ENCODE measurements at places on chromosomes 2 and 18.

DNA sequence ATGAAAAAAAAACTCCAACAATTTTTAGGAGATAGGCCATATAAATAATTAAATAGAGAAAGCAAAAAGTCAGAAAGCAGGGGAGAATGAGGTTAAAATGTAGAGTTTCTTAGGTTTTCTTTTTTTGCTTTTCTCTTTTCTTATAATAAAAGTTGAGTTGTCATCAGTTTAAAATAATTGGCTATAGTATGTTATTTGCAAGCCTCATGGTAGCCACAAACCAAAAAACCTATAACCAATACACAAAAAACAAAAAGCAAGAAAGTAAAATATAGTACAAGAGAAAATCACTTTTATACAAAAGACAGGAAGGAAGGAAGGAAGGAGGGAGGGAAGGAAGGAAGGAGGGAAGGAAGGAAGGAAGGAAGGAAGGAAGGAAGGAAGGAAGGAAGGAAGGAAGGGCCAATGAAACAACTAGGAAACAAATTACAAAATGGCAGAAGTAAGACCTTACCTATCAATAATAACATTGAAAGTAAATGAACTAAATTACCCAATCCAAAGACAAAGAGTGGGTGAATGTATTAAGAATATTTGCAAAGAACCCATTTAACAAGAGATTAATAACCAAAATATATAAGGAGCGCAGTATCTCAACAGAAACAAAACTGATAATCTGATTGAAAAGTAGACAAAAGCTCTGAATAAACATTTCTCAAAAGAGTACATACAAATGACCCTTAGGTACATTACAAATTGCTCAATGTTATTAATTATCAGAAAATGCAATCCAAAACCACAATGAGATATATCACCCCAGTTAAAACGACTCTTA lies 541.3 kb upstream of the LRRTM4 start:
- no peak for DNase-seq

DNA sequence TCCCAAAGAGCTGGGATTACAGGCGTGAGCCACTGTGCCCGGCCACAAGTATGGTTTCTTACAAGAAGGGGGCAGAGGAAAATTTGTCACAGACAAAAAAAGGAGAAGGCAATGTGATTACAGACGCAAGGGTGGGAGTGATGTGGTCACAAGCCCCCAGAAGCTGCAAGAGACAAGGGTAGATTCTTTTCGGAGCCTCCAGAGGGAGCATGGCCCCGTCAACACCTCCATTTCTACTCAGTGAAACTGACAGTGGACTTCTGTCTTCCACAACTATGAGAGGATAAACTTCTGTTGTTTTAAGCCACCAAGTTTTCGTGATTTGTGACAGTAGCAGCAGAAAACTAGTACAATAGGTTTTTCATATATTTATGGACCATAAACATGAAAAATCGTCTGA lies 2.1 kb upstream of the TCF7L1 start:
- DNase-seq = no peak

DNA sequence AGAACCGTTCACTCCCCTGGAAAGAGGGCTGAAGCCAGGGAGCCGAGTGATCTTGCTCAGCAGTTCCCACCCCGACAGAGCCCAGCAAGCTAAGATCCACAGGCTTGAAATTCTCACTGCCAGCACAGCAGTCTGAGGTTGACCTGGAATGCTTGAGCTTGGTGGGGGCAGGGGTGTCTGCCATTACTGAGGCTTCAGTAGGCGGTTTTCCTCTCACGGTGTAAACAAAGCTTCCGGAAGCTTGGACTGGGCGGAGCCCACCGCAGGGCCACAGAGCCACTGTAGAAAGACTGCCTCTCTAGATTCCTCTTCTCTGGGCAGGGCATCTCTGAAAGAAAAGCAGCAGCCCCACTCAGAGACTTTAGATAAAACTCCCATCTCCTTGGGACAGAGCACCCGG lies 180.8 kb downstream of the WDR7 start:
- no peak for DNase-seq

DNA sequence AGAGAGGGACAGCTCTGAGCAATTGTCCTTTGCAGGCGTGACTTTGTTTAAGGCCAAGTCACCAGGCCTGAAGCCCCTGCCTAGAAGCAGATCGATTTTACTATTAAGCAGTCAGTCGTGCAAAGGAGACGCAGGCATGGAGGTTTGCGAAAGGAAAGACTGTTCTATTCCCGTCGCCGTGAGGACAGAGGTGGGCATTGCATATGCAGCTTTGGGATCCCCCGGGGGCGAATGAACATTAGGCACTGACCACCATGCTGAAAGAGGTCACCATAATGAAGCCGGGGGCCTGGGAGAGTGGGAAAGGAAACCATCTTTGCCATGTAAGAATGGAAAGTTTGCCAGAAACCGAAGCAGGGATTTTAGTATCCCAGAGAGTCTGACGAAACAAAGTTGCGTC lies 231.6 kb downstream of the BCL11A start:
- DNase-seq = no peak

- no peak for DNase-seq
Measured at GRCh38 chr2:211877061-211877460, 661.5 kb downstream of the ERBB4 start.

GRCh38 chr2:86476092-86476491 lies 34.9 kb downstream of the KDM3A start:
- no peak for DNase-seq

DNA sequence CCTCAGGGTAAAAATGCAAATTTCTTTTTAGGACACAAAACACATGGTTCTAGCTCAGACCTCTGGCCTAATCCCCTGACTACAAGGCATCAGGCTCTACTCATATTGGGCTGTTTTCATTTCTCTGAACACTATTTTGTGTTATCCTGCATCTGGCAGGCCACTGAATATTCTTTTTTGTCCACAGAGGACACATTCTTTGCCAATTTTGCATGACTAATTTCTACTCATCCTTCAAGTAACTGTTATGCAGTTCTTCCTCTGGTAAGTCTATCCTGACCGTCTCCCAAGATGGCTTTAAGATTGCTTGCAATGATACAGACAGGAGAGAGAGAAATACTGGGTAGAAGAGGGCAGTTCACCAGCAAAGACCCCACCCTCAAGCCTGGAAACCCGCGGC lies 107.6 kb upstream of the RGPD4 start:
- DNase-seq = no peak

DNA sequence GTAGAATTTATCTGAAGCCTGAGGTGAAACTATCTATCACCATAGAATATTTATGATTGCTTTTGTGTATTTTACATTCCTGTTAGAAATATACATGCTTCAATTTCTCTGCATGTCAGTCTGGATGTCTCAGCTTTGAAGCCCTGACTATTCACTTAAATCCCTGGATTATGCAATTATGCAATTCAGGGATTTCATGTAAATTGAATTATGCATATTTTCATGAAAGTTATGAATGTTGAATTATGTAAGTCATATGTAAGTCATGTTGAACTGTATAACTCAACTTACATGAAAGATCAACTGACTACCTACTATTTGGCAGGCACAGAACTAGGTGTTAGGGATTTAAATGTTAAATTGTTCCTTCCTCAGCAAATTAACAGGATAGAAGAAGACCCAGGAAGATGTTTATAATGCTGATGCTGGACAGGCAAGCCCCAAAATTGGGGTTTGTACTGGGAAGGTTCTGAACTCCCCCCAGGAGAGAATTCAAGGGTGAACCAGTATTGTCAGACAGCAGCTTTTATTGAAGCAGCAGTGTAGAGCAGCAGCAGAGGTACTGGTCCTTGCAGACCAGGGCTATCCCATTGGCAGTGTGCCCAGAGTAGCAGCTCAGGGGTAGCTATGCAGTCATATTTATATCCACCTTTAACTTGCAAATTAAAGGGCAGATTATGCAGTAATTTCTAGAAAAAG lies 236.5 kb downstream of the ZNF804A start:
- DNase-seq = no peak

- no peak for DNase-seq
Measured at GRCh38 chr2:103462712-103463111, 700.9 kb downstream of the TMEM182 start.

DNA sequence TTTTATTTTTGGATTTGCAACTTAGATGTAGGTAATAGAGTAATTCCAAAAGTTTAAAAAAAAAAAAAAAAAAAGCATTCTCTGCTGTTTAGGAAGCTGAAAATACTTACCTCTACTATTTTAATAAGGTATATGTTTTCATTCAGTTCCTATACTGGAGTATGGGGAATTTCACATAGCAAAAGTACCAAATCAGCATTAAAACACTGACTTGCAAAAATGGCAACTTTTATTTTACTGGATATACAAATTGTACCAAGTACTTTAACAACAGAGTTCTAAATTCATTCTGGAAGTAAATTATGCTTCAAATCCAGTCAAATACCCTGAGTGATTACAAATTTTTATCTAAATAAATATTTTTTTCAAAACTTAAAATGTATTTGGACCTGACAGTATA lies 76.7 kb downstream of the TCF4 start:
- no peak for DNase-seq

- DNase-seq = no peak
Measured at GRCh38 chr18:41113885-41114482, 841.0 kb upstream of the PIK3C3 start.

All from thymus (tissue), 14 donors.